Activated CD8-positive, alpha-beta T cell treated with anti-CD3 and anti-CD28 coated beads for 36 hours (primary cell): ENCODE measurements at places on chromosomes 5 and 9. TPM values are rescaled to one million over a fixed set of nuclear protein-coding genes. Genes with fewer than 3 reads are reported as not detected.
A peak's percentile ranks its signal among the peaks of the same experiment; 100 is the strongest.

- DNase-seq = no peak
- no peak overlapping the region for H3K27ac ChIP-seq
- no peaks in the 10 kb centered on the region for H3K4me1 ChIP-seq
- peaks cover 4% of the 10 kb centered on the region for H3K27me3 ChIP-seq
- H3K36me3 ChIP-seq = no peaks in the 10 kb centered on the region
These were observed 243.0 kb downstream of the RAB3C start for GRCh38 chr5:58825899-58826298.

DBH gene
- total RNA-seq = not detected

ANKRD33B gene
- 13.8 TPM for total RNA-seq

RICTOR gene
- 23.9 TPM for total RNA-seq

GRCh38 chr5:73104326-73104725, 16.0 kb upstream of the TMEM171 start:
- no peaks in the 10 kb centered on the region for H3K4me1 ChIP-seq
- peaks cover 24% of the 10 kb centered on the region for H3K27me3 ChIP-seq
- DNase-seq = no peak

- H3K27me3 ChIP-seq = peaks cover 71% of the 10 kb centered on the region
- H3K36me3 ChIP-seq = no peaks in the 10 kb centered on the region
- H3K4me3 ChIP-seq = peak overlapping the region; percentile 73
These were observed 2.7 kb downstream of the VCAN start for GRCh38 chr5:83474161-83474796.

HRH2 gene
- total RNA-seq = 24.5 TPM

GRCh38 chr5:91114658-91115057, 268.5 kb downstream of the ARRDC3 start:
- H3K36me3 ChIP-seq = no peaks in the 10 kb centered on the region
- H3K4me3 ChIP-seq = no peak overlapping the region
- H3K4me1 ChIP-seq = no peaks in the 10 kb centered on the region
- no peak for DNase-seq
- no peak overlapping the region for H3K27ac ChIP-seq

GRCh38 chr5:99005506-99005905, 76.7 kb upstream of the CHD1 start:
- no peak overlapping the region for H3K27ac ChIP-seq
- peaks cover 21% of the 10 kb centered on the region for H3K4me1 ChIP-seq
- no peaks in the 10 kb centered on the region for H3K36me3 ChIP-seq
- H3K4me3 ChIP-seq = no peak overlapping the region
- no peak for DNase-seq

TBC1D2 gene
- 1.5 TPM for total RNA-seq

DNA sequence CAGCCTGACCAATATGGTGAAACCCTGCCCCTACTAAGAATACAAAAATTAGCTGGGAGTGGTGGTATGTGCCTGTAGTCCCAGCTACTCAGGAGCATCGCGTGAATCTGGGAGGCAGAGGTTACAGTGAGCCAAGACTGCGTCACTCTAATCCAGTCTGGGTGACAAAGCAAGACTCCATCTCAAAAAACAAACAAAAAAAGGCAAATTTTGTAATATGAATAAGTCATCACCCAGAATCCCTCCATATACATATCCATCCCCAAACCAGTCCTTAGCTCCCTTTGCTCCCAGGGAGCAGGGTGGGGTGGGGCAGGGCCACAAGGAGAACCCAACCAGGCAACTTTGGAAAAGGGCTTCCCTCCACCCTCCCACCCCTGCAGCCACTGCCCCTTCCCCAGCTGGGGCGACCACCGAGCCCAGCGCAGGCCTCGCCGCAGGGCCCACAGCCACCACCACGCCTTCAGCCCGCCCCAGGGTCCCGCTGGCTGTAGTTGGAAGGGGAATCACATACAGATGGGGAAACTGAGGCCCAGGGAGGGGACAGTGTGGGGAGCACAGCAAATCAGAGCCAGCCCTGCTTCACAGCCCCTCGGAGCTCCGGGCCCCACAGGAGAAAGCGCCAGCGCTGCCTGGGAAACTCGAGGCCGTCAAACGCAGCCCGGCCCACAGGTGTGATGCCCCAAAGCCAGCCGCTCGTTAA, 7.8 kb downstream of the NOTCH1 start:
- peaks cover 62% of the 10 kb centered on the region for H3K4me1 ChIP-seq
- H3K27ac ChIP-seq = peak overlapping the region; percentile 99
- peaks cover 28% of the 10 kb centered on the region for H3K36me3 ChIP-seq
- no peak for DNase-seq
- peak overlapping the region; percentile 72 for H3K4me3 ChIP-seq

FCN1 gene
- not detected for total RNA-seq

GRCh38 chr5:142132916-142133315, 24.3 kb downstream of the NDFIP1 start:
- peaks cover 39% of the 10 kb centered on the region for H3K36me3 ChIP-seq
- no peak for DNase-seq
- no peak overlapping the region for H3K27ac ChIP-seq
- H3K4me1 ChIP-seq = peaks cover 44% of the 10 kb centered on the region

DNA sequence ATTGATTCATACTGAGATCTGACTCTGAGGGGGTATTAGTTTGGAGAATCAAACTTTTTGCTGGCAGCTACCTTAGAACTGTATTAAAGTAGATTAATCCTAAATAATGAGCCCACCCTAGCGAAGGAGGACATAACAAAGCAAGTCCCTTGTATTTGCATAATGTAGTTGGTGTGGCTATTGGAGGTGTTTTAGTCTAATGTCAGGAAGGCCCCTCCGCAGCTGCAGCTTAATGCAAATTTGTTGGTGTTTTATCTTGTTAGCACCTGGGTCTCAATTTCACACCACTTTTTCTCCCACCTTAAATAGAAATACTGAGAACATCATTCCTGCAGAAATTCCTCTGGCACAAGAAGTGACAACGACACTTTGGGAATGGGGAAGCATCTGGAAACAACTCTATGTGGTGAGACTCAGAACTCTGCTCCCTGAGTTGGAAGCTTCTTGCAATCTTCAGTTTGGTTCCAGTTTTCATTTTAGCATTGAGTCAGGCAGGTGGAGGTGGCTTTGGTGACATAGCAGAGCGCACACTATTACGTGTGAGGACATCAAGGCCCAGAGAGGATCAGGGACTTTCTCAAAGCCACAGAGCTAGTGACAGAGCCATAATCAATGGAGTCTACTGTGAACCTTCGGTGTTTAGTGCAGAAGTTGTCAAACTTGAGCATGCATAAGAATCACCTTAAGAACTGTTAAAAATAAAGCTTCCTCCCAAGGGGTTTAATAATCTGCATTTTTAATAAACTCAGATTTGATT, 33.9 kb downstream of the DOCK2 start:
- peak overlapping the region; percentile 54 for H3K27ac ChIP-seq
- DNase-seq = peak; percentile 31
- H3K4me3 ChIP-seq = no peak overlapping the region
- peaks cover 42% of the 10 kb centered on the region for H3K36me3 ChIP-seq
- H3K4me1 ChIP-seq = peaks cover 21% of the 10 kb centered on the region

- peaks cover 20% of the 10 kb centered on the region for H3K27me3 ChIP-seq
- H3K27ac ChIP-seq = no peak overlapping the region
- DNase-seq = no peak
- peaks cover 8% of the 10 kb centered on the region for H3K4me1 ChIP-seq
These were observed 13.2 kb upstream of the AGGF1 start for GRCh38 chr5:77016962-77017361.

DNA sequence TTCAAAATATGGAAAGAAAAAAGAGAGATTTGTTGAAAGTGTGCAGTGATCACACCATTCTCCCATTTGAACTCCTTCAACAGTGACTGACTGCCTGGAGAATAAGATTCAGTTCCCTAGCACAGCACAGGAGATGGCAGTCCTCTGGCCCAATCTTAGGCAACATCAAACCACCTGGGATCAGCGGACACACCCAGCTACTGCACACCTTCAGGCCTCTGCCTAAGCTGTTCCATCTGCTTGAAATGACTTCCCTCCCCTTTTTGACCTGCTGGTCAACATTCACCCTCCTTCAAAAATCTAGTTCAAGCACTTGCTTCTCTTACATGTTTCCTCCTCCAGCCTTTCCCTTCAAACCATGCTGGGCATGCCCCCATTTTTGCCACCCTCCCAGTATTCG, 4.5 kb downstream of the MAPK9 start:
- H3K36me3 ChIP-seq = peaks cover 35% of the 10 kb centered on the region
- DNase-seq = no peak
- H3K4me3 ChIP-seq = no peak overlapping the region
- H3K27ac ChIP-seq = no peak overlapping the region

GRCh38 chr5:151021746-151022145, 1.4 kb downstream of the GPX3 start:
- peaks cover 5% of the 10 kb centered on the region for H3K36me3 ChIP-seq
- no peak overlapping the region for H3K27ac ChIP-seq
- H3K27me3 ChIP-seq = peaks cover 7% of the 10 kb centered on the region
- no peak for DNase-seq
- H3K4me1 ChIP-seq = peaks cover 14% of the 10 kb centered on the region
